ENCODE measurements at places on chromosomes 3 and 15.

DNA sequence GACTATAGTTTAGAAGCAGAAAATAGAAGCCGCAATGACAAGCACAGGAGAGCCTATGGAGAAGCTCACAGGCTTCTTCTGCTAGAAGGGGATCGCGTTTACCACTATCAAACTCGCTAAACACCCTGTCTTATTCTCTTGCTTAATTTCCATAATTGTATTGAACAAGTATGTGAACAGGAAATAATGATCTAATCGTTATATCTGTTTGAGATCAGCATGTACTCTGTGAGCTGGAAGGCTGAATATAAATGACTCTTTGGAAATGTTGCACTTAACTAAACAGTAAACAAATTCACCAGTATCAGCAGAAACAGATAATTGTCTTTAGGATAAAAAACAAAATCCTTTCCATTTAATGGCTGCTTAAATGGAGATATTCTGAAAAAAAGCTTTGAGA is 15.0 kb downstream of the NEK10 start:
- no peak for DNase-seq

DNA sequence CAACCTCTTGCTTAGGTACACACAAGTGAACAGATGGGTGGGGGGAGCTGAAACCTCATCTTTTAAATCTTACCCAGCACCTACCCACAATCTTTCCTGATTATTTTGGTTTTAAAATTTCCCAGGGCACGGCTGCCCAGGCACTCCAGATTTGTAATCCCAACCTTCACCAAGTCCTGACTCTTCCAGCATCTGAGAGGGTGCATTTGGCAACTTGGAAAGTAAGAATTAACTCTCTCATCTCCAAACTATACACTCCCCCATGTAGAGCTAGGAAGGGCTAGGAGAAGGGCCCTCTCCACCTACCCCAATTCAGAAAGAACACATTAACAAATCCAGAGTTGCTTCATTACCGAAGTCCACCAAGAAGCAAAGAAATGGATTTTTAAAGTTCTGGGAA is 41.7 kb upstream of the PRICKLE2 start:
- DNase-seq, result no peak

GRCh38 chr3:87461036-87461435 is 184.7 kb upstream of the POU1F1 start:
- DNase-seq, result no peak

- DNase-seq, result no peak
Measured at GRCh38 chr3:17747890-17748247, 5.4 kb upstream of the TBC1D5 start.

GRCh38 chr3:113240841-113241240 is 29.5 kb downstream of the BOC start:
- DNase-seq, result no peak

DNA sequence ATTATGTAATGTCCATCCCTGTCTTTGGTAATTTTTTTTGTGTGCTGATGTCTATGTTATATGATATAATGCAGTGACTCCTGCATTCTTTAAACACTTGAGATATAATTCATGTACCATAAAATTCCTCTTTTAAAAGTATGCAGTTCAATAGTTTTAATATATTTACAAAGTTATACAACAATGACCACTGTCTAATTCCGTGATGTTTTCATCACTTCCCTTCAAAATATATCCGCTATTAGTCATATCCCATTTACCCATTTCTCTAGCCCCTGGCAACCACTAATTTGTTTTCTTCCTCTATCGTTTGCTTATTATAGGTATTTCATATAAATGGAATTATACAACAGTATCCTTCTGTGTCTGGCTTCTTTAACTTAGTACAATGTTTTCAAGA is 64.9 kb upstream of the SUCLG2 start:
- DNase-seq, result no peak

GRCh38 chr15:25829073-25829472 is 34.1 kb downstream of the ATP10A start:
- no peak for DNase-seq

- DNase-seq, result no peak
Measured at GRCh38 chr15:76338486-76339304, 2.1 kb downstream of the ISL2 start.

DNA sequence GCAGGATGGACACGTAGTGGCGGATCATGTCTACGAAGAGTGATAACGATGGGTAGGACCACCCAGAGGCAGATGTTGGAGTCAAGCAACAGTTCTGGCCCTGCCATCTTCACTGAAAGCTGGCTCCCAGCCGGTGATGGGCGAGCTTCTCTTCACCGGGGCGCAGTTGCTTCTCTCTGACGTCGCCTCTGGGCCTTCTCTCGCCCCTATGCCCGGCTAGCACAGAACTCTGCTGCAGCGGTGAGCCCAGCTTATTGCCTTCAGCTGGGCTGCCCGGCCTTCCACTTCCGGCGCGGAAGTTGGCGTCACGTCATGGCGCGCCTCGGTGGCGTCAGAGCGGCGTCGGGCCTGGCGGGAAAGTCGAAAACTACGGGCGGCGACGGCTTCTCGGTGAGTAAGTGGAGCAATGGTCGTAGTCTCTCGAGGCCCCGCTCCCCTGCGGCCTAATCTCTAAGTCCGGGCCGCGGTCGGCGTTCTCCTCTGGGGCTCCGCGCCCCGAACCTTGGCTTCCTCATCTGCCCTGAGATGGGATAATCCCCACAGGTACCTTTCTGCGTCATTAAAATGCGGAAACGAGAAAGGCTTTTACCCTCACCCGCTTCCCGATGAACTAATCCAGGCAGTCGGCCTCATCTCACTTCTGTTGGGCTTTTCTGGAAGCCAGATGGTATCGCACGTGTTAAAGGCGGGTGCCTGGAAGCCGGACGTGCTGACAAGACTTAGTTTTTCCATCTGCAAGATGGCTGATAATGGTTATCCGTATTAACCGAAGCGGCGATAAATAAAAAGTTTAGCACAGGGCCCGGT is at the start of gene FANCD2:
TSS of gene FANCD2 (plus strand) at position 354 of the 807 bp plus-strand sequence. CDS start 2,221 bp downstream, outside the sequence.
- peak; percentile 97 for DNase-seq

GRCh38 chr15:68732451-68732850 is 88.2 kb downstream of the ANP32A start:
- no peak for DNase-seq

DNA sequence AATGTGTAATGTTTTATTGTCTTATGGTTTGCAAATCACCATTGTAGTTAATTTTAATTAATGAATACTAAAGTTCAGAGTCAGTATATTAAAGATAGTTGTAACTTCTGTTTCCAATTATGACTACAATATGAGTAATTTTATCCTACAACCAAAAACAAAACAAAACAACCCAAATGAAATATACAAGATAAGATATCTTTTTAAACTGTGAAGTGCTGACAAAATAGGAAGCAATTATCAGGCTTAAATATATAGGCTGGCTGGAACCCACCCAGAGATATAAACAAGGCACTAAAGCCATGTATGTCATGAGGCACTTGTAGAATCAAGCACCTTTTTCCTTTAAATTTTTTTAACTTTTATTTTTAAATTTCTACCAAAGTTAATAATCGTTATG is 108.6 kb upstream of the LRRFIP2 start:
- no peak for DNase-seq

GRCh38 chr3:195777975-195778374 is 33.8 kb downstream of the MUC4 start:
- no peak for DNase-seq

GRCh38 chr3:104040896-104041295 is 1325.8 kb upstream of the ALCAM start:
- no peak for DNase-seq

- no peak for DNase-seq
Measured at GRCh38 chr15:51205050-51205975, 110.6 kb upstream of the TNFAIP8L3 start.

- no peak for DNase-seq
Measured at GRCh38 chr3:69174445-69174844, 52.0 kb upstream of the LMOD3 start.

GRCh38 chr15:40092256-40092978 is 16.3 kb downstream of the BMF start:
- no peak for DNase-seq

DNA sequence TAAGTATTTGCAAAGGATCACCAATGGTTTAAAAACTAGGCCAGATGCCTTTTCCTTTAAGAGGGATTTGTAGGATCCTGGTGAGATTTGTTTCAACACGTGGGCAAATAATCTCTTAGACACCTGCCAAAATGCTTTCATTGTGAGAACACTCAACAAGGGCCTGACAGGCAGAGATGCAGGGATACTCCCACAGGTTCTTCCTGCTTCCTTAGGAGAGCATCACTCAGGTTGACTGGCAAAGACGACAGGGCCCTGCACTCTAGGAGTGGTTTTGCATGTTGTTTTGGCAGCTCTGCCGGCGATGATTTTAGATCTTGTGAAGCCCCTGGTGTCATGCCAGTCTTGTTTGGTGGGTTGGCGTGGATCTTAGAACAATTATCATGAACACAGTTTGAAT is 184.5 kb downstream of the NR1D2 start:
- DNase-seq, result no peak

GRCh38 chr15:23548071-23548470 is 17.4 kb upstream of the MKRN3 start:
- DNase-seq, result no peak

All from activated CD8-positive, alpha-beta memory T cell treated with anti-CD3 and anti-CD28 coated beads for 48 hours (primary cell).